Breast epithelium (tissue), 4 donors: ENCODE measurements at places on chromosomes 2 and 18. TPM values are rescaled to one million over a fixed set of nuclear protein-coding genes. Genes with fewer than 3 reads are reported as not detected.
A peak's percentile ranks its signal among the peaks of the same experiment; 100 is the strongest.

The EN1 gene
- total RNA-seq, result 1.6 TPM

GRCh38 chr2:172662099-172662498, 73.5 kb upstream of the RAPGEF4 start:
- H3K27ac ChIP-seq, result no peak overlapping the region
- no peak overlapping the region for H3K4me3 ChIP-seq
- DNase-seq, result no peak

The NETO1 gene
- not detected for total RNA-seq

- no peaks in the 10 kb centered on the region for H3K4me1 ChIP-seq
- DNase-seq, result no peak
- H3K27ac ChIP-seq, result no peak overlapping the region
- H3K4me3 ChIP-seq, result no peak overlapping the region
- no peaks in the 10 kb centered on the region for H3K36me3 ChIP-seq
Measured at GRCh38 chr18:35478520-35479435, 19.0 kb downstream of the INO80C start.

DNA sequence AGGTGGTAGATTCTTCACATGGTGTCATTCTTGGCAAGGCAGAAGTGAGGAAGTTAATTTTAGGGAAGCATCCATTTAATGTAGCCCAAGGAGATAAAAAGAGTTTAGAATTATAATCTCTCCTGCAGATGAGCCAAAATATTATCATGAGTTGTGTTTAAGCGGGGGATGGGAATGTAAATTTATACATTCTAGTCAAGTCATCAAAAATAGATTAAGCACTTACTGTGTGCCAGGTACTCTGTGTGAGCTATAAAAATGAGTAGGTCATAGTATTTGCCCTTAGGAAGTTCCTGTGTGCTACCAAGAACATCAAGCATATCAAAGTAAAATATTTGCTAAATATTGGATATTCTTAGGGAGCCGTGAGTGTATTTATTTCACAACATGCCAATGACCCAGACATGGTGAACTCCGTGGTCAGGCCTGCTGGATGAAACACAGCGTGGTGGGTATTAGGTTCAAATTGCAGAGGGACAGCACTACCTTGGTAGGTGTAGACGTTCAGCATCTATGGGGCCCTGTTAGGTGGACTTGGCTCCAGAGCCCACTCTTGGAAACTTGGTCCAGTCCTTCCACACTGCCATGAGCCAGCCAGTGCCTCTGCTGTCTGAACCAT, 37.4 kb downstream of the MEIS1 start:
- H3K27me3 ChIP-seq, result no peaks in the 10 kb centered on the region
- H3K4me1 ChIP-seq, result no peaks in the 10 kb centered on the region
- H3K36me3 ChIP-seq, result no peaks in the 10 kb centered on the region

The EMILIN1 gene
- total RNA-seq, result 25.6 TPM

DNA sequence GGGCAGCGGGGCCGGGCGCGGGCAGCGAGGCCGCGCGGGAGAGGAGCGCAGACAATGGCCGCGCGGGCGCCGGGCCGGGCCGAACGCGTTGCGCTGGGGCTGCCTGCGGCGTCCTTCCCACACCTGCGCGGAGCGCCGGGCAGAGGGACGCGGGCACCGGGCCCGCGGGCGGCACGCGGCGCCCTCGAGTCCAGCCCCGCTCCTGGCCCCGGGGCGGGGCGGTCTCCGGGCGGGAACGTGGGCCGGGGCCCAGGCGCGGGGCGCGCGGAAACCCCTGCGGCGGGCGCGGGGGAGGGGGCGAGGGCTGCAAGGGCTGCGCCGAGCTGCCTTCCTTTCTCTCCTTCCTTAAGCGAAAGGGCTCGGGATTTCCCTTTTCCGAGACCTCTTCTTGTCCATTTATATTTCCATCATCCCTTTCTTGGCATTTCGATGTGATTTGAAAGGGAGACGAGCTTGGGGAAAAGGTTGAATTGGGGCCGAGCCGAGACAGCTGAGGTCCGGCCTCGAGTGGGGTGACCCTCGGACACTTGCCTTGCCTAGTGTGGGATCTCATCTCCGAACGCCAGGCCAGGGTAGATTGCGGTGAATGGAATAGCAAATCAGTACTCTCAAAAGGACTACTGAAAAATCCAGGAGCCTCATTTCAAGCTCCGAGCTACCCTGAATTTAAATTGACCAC, 676 bp downstream of the KLHL23 start:
- no peaks in the 10 kb centered on the region for H3K4me1 ChIP-seq
- H3K27me3 ChIP-seq, result no peaks in the 10 kb centered on the region
- DNase-seq, result no peak
- peak overlapping the region; percentile 70 for H3K27ac ChIP-seq
- H3K4me3 ChIP-seq, result peak overlapping the region; percentile 81

The MDH1B gene
- total RNA-seq, result 4.7 TPM

- no peak overlapping the region for H3K4me3 ChIP-seq
- no peaks in the 10 kb centered on the region for H3K36me3 ChIP-seq
- no peaks in the 10 kb centered on the region for H3K27me3 ChIP-seq
- H3K27ac ChIP-seq, result no peak overlapping the region
- no peaks in the 10 kb centered on the region for H3K4me1 ChIP-seq
- DNase-seq, result no peak
Measured at GRCh38 chr18:74682141-74682990, 84.7 kb downstream of the ZNF407 start.

DNA sequence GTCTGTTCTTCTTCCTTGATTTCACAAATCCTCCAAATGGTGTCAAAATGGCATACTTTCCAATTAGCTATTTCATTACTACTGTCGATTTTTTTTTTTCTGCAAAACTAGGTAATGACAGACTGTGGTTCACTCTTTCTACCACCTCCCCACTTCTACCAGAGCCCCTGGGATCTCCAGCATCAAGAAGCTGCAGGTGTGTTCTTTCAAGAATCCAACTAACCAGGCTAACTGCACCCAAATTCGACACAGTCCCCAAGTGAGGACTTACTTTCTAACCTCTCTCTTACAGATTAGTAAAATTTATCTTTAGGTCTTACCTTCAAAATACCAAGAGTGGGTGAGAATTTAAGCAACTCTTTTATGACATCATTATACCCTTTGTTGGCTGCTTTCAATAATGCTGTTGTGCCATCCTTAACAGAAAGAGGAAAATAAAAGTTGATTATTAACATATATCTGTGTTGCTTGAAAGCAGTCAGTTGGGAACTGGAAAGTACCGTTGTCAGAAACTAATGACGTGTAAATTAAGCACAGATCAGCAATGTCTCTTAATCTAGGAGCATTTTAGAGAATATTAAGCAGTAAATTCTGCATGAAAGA, 31.2 kb upstream of the NPC1 start:
- H3K27ac ChIP-seq, result peak overlapping the region; percentile 73
- H3K27me3 ChIP-seq, result no peaks in the 10 kb centered on the region
- DNase-seq, result no peak
- no peaks in the 10 kb centered on the region for H3K4me1 ChIP-seq

GRCh38 chr2:69741229-69741574, 732 bp upstream of the ANXA4 start:
- no peaks in the 10 kb centered on the region for H3K27me3 ChIP-seq
- peak; percentile 46 for DNase-seq
- H3K36me3 ChIP-seq, result no peaks in the 10 kb centered on the region
- H3K27ac ChIP-seq, result peak overlapping the region; percentile 96
- peak overlapping the region; percentile 95 for H3K4me3 ChIP-seq

The CRYBA2 gene
- total RNA-seq, result not detected
